Cortex of kidney (tissue), 1 donor: ENCODE measurements at places on chromosomes 2 and 18.

- DNase-seq: no peak
Observed at GRCh38 chr2:217856871-217857270, 145.9 kb downstream of the TNS1 start.

GRCh38 chr2:197158591-197159550, 151.7 kb downstream of the ANKRD44 start:
- DNase-seq: no peak

GRCh38 chr18:24432618-24433017, 6.1 kb downstream of the IMPACT start:
- DNase-seq: no peak

DNA sequence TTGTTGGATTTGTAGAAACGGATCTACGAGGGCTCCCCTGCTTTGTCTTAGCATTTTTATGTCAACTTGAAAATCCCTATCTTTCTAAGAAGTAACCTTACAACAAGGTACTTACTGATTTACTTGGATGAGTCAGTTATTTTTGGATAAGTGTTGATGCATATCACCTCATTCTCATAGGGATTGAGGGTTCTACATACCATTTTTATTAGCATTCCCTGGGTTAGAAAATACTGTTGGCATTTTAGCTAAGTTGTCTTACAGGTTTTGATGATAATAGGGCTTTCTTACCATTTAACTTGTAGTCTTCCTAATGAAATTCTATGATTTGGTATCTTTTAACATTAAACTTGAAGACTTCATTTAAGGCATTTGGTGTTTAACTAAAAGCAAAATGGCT, 125.2 kb downstream of the UBE2E3 start:
- no peak for DNase-seq

DNA sequence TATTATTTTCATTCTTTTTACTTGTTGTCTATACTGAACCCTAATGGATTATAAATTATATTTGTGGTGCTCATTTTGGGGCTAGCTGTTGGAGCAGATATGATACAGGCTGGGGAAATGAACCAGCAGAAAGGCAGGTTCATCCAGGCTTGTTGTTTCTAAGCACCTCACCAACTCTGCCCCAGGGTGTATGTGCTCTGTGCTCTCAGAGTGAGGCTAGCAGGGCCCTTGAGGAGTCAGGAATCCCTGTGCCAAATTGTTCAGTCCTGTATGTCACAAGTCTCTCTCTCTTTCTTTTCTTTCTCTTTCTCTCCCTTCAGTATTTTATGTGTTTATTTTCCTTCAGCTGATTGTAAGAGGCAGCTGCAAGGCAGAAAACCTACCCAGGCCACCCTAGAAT, 181.1 kb upstream of the DPP10 start:
- no peak for DNase-seq

DNA sequence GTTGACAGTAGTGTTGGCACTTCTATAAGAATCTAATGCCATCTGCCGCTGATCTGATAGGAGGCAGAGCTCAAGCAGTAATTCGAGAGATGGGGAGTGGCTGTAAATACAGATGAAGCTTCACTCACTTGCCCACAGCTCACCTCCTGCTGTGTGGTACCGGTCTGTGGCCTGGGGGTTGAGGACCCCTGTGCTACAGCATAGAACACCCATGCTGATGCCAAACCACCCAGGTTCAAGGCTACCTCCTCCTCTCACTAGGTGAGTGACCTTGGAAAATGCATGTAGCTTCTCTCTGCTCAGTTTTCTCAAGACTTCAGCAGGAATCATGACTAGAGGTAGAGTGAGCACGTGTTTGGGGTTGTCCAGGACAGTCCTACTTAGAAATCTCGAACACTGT, 263.4 kb downstream of the SH3BP4 start:
- DNase-seq: no peak

- no peak for DNase-seq
Observed at GRCh38 chr2:2507417-2507997, 176.4 kb upstream of the MYT1L start.

- no peak for DNase-seq
Observed at GRCh38 chr18:34709750-34710441, at the start of gene DTNA. TSS of gene DTNA (plus strand) at chr18:34710298. CDS start at chr18:34755977, 45,679 bp downstream.

DNA sequence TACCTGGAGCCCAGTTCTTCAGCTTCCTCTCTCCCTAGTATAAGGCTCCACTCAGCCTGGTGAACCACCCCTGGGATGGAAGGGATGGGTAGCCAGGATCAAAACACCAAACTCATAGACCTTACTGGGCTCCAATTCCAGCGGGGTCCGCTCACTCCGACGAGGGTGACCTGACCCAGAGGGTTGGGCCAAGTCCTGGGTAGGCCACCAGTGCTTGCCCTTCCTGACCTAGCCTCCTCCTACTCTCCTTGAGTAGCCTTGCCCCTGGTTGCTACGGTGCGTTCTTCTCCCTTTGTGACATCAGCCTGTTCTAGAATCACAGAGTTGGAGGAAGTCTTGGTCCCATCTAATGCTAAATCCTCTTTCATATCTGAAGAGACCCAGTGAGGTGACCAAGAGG, 537 bp upstream of the STAT4 start:
- DNase-seq: no peak
